ENCODE measurements at places on chromosomes 7 and 10.
A peak's percentile ranks its signal among the peaks of the same experiment; 100 is the strongest.

DNA sequence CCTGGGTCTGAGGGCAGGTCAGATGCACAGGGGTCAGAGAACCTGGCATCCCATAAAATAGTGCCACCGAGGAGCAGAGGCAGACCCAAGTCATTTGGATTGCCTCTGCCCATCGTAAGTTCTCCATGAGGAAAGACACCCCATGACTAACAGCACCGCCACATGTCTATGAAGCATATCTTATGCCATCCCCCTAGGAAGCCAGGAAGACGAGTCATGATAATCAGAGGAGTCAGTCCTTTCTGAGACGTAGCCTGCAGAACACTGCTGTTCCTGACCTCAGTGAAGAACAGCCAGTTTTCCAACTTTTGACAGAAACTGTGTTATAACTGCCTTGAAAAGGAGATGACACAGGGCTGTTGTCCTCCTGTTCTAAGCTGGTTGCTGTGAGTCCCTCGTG lies 51.2 kb downstream of the INSYN2A start:
- DNase-seq, result no peak

DNA sequence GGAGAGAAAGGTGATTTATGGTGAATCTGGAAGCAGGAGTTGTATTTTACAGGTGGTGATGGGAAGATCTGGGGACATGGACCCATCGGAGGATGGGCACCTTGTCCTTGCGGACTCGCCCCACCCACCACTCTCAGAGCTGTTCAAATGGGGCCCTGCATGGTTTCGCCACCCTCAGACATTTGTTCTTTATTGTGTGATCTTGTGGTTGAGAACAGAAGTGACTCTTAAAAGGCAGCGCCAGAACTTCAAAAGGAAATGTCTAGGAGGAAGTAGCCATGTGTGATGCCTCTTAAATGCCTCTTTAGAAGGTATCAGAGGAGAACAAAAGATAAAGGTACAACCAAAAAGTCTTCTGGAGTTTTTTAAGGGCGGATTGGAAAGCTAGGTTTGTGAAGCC lies 205.7 kb downstream of the KIAA1217 start:
- no peak for DNase-seq

- DNase-seq, result no peak
Measured at GRCh38 chr7:2924866-2925840, 81.0 kb upstream of the GNA12 start.

DNA sequence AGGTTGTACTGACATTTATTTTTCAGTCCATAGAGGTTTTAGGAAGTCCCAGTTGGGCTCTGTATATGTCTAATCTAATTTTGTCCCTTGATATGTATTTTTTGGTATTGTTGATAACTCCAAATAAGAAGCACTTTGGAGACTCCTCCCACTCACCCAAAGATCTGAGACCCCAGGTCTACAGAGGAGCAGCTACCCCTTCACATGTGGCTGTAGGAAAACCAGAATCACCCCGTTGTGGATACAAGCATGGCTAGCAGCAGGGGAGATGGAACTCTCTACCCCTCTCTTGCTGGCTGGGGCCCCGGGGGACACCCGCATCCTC lies 9.4 kb downstream of the HHEX start:
- no peak for DNase-seq

DNA sequence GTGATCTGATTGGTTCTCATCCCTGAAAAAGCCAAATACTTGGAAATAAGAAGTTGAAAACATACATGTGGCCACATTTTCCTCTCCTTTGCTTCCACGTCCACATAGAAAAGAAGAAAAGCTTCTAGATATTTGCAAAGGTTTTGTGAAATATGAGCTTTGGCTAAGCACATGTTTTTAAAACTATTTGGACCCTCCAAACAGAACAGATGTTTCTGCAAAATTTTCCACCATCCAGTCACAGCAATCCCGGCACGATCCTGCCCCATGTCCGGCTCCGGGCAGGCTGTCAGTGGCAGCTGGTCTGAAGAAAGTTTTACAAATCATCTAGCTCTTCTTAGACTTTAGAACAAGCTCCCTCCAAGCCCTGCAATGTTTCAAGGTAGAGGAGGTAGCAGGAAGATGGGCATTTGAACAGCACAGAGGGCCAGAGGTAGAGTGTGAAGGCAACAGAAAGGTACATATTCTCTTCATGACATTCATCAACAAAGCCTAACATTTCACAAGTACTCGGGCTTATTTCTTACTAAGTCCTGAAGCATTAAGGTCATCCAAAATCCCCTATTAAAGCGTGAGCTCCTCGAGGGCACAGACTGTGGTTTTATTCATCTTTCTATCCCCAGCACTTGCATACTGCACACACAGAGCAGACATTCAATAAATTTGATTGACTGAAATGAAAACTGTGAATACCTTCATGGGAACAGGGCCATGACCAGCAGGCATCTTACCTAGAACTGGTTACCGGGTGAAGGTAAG lies 110.1 kb downstream of the JAZF1 start:
- DNase-seq, result no peak

DNA sequence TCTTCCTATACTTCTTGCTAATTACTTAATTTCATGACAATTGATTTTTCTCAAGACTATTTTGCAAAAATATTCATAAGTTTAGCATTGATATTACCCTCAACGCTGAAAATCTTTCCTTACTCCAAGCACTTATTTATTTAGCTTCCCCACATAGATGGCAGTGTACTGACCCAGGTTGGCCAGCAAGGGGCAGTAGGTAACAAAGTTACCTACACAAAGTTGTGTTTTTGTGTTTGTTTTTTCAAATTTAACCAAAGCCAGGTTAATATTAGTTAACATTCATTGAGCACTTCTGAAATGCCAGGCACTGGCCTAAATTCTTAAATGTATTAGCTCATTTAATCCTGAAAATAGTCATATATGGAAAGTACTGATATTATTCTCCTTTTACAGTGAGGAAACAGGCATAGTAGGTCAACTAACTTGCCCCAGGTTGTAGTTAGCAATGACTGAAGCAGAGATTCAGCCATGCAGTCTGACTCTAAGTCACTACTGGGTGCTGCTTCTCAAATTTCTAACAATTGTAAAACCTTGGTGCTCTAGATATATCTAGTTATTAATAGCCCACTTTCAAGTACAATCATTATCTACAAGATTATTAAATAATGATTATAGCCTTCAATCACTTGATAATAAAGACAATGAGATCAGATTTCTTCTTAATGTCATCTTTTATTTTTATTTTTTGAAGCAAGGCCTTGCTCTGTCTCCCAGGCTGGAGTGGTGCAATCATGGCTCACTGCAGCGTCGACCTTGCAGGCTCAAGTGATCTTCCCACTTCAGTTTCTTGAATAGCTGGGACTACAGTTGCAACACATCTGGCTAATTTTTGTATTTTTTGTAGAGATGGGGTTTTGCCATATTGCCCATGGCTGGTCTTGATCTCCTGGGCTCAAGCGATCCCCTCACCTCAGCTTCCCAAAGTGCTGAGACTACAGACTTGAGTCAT lies 5.8 kb upstream of the GGCT start:
- peak; percentile 36 for DNase-seq

DNA sequence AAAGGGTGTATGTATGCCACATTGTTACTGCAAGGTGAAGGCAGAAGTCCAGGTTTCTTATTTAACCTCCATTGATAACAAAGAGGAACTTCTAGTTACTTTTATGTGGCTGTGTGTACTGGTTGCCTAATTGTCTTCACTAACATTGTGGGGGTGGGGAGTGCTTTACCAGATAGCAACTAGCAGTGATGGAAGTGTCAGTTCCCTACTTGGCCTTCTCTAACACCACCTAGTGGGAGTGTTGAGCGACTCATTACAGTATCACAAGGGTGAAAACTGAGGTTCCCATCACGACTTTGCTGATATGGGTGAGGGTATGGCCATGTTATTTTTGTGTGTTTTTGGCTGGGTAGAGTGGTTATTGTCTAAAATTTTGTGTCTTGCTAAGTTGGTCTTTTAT lies 274.4 kb downstream of the THSD7A start:
- DNase-seq, result no peak

DNA sequence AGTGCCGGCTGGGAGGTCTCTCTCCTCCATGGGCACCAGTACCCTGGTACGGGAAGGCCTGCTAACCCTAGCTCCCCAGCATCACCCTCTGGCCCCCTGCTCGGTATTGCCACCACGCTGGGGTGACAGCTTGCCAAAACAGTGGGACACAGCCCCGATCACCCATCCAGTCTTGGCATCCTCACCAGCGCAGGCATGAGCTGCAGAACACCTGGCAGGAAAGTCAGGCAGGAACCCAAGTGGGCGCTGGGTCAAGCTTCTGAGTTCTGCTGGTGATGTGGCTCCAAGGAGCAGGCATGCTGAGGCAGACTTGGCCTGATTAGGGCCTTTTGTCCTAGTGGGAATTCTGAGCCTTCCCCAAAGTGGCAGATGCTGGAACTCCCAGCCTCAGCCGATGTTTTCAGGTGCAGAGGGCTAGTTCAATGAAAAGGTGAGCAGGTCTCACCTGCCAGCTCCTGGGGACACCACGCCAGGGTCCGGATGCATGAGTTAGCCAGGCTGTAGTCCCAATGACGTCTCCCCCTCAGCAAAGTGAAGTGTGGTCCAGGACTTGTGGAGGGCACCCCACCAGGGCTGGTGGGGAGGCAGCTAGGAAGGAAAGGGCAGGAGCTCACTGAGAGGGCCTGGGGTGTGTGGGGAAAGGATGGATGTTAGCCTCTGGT lies 8.5 kb upstream of the ZNF22 start:
- no peak for DNase-seq

GRCh38 chr7:139829775-139830117 lies 682 bp downstream of the TBXAS1 start:
- no peak for DNase-seq

DNA sequence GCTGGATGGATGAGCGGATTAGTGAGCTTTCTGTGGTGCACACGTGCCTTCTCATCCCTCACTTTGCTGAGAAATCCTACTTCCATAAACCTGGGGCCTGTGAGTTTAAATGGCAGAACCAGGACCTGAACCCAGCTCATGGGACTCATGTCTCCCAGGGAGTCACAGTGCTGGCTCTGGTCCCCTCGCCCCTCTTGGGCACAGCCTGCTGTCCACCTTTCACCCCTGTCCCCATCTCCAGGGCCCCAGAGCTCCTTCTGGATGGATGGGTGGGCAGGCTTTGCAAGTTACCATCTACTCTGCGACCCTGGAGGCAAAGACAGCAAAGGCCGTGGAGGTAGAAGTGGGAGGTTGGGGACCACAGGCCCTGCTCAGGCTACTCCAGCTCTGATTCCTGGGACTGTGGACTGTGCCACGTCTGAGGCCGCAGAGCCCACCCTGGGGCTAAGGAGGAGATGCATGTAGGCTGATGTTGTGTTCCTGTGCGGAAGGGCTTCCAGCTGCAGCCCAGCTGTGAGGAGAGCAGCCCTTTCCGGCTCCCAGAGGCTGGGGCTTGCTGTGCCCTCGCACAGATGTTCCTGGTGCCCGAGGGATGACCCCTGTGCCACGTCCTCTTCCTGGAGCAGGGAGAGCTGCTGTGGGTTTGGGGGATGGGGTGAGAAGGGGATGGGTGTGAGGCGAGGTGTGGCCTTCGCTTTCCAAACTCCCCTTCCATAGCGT lies 40.3 kb downstream of the PRF1 start:
- no peak for DNase-seq

- DNase-seq, result peak; percentile 15
Measured at GRCh38 chr7:142669074-142669654, 80.1 kb upstream of the PRSS1 start.

GRCh38 chr7:155198901-155199845 lies 98.5 kb upstream of the INSIG1 start:
- no peak for DNase-seq

GRCh38 chr10:4337563-4337962 lies 488.4 kb upstream of the AKR1E2 start:
- DNase-seq, result no peak

- no peak for DNase-seq
Measured at GRCh38 chr10:91347529-91347928, 62.6 kb upstream of the HECTD2 start.

DNA sequence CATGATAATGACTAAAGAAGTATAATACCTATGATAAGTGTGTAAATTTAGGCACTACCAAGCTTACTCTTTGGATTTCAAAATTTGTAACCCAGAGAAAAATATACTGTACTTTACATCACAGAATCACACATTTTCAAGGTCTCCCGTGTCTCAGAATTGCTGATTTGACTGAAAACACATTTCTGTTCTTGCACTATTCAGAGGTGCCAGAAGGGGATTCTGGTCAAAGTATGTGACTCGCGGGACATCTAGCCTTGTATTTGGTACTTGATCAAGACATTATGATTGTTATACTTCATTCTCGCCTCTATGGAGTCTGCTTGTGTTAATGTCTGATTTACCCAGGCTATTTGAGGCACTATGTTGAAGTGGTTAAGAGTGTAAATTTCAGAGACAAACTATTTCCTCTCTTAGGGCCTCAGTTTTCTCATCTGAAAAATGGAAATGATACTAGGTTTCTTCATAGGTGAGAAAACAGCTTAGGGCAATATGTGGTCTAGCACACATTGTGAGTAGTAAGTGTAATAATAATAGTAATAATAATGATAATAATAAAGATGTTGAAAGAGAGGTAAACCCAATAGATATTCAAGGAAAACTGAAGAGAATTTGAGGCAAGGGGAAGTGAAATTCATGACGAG lies 320.4 kb downstream of the RNLS start:
- no peak for DNase-seq

- no peak for DNase-seq
Measured at GRCh38 chr7:82443036-82443546, 486 bp downstream of the CACNA2D1 start.

DNA sequence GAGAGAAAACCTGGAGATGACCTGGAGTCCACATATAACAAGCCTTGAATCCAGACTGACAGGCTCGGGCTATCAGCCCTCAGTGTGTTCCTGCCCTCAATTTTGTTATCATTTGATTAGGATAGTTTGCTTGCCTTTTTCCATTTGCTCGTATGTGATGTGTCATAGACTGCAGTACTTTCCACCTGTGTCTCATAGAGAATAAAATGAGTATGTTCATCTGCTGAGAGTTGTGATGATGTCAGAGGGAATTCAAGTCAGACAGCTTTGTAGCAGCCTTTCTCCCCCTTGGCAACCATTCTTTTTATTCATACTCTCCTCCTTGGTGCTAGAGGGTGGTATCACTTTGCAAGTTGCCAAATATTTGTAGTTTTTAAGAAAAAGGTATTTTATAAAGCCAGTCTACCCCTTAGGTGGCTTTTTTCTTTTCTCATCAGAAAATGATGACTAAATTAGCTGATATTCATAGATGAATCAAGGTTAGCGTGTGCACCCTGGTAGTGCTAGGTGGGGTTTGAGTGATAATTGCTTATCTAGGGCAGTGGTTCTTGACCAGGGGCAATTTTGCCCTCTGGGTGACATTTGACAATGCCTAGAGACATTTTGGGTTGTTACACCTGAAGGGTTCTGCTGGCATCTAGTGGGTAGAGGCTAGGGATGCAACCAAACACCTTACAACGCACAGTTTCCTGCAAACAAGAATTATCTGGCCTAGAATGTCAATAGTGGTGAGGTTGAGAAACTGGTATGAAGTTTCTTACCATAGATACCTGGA lies 5.4 kb downstream of the SGPL1 start:
- DNase-seq, result no peak

DNA sequence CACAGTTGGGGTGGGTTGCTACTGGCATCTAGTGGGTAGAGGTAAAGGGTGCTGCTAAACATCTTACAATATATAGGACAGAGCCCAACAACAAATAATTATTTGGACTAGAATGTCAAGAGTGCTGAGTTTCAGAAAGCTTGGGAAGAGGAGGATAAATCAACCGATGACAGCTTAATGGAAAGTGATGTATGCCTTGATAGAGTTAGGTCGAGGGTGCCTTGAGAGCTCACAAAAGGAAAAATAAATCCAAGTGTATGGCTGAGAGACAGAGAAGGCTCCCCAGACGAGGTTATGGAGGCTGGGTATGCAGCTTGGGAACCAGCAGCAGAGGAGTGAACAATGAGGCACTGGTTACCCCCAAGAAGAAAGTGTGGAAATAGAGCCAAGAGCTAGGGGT lies 211.1 kb downstream of the HDAC9 start:
- no peak for DNase-seq

- DNase-seq, result no peak
Measured at GRCh38 chr7:69843653-69844052, 245.4 kb downstream of the AUTS2 start.
